ENCODE measurements at places on chromosomes 3 and 15.

- no peak for DNase-seq
These were observed 18.2 kb upstream of the B4GALT4 start for GRCh38 chr3:119258915-119259314.

DNA sequence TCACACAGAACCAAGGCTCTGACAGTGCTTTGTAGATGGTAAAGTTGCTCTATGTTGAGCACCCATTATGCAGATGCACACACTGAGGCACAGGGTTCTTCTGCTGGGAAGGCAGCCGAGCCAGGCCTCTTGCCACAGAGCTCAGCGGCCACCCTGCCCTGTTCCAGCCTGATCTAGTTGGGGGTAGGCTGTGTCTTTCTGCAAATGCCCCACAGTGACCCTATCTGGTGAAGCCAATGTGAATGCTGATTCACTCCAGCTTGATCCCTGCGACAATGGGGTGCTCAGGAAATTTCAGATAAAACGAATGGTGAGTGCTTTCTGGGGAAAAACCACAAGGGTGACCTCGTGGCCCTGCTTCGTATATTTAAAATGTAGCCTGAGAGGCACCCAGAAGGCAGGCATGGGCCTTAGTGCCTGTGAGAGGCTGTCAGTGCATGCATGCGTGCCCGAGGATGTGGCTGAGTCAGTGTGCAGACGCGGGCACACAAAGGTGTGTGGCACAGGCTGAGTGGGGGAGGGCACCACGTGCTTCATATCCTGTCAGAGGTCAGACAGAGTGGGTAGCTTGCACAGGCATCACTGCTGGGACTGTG lies 85.7 kb downstream of the ATP2B2 start:
- peak; percentile 28 for DNase-seq

DNA sequence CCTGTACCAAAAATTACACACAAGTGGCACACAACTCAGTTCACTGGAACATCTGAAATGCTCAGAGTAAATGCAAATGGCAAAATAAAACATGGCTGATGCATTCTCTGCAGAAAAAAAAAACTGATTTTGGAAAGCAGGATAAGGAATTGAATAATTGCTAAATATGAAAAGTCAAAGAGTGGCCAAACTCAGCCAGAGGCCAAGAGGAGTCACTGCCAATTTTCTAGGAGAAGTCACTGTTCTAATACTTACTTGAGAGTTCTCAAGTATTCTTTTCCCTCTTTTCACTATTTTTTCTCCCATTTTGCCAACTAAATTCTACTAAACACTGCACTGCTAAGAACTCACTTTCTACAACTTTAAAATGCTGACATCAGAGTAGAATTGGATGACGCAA lies 1018.6 kb downstream of the TUSC7 start:
- no peak for DNase-seq

- no peak for DNase-seq
These were observed 801 bp downstream of the CA12 start for GRCh38 chr15:63380808-63381282.

- DNase-seq = no peak
These were observed 268.7 kb upstream of the THRB start for GRCh38 chr3:24763393-24763792.

GRCh38 chr15:70704166-70704565 lies 59.2 kb downstream of the UACA start:
- no peak for DNase-seq

DNA sequence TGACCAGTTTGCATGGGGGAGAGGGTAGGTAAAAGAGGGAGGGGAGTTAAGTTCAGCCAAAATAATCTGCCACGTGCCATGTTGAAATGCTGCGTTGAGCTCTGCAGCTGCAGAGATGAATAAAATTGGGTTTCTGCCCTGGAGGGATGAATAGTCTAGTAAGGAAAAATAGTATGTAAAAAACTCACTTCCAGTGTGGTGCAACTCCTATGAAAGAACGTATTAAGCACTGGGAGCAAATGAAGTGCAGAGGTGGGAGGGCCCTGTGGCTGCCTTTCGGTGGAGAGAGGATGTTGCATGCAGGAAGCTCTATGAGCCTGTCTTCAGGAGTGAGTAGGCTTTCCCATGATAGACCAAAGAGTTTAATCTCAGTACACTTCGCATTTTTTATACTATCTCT lies 8.6 kb downstream of the CEP63 start:
- DNase-seq = no peak

DNA sequence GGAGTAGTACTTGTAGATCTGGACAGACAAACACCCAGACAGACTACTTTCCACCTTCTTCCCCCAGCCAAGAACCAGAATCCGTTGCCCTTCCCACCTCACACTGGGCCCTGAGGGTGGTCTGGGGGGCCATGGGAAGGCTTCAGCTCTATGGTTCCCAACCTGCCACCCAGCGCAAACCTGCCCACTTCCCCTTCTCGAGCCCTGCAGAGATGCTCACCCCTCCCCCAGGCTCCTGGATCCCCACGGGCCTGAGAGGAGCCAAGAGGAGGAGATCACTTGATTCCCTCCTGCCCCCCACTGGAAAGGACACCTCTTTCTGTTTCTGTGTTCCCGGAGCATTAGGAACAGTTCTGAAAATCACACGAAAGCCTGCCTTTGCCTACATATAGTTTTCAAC lies 8.7 kb downstream of the STRA6 start:
- DNase-seq = no peak

DNA sequence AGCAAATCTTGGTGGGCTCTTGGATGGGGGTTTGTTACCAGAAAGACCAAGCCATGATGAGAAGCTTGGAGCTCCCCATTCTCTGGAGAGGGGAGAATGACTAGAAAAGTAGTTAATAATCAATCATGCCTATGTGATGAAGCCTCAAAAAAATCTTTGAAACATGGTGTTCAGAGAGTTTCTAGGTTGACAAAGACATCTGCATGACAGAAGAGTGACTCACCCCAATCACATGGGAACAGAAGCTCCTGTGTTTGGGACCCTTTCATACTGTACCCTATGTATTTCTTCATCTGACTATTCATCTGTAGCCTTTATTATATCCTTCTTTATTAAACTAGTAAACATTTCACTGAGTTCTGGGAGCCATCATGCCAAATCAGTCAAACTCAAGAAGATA lies 87.4 kb downstream of the BCHE start:
- DNase-seq = no peak

DNA sequence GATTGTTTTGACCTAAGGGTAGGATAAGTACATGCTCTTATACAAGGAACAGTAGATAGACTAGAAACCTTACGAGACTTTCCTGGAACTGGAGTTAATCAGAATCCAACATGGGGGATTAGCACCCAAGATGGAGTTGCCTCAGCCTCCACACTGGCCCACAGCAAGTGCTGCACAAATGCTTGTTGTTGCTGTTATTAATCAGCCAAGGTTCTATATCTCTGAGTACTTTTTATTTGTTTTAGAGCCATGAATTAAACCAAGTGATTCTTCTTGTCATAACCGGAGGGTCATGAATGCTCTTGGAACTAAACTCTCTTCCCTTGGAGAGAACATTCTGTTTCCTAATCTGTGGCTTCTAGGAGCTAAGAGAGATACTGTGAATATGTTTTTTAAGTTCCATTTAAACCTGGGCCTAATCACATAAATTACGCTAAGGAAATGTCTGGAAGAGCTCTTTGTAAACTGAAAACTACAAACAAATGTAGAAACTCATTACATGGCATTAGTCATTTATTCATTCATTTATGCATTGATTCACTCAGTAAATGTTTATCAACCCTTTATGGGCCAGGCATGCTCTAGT lies 5.7 kb upstream of the IL16 start:
- no peak for DNase-seq

GRCh38 chr3:112424394-112424793 lies 74.9 kb downstream of the BTLA start:
- no peak for DNase-seq

DNA sequence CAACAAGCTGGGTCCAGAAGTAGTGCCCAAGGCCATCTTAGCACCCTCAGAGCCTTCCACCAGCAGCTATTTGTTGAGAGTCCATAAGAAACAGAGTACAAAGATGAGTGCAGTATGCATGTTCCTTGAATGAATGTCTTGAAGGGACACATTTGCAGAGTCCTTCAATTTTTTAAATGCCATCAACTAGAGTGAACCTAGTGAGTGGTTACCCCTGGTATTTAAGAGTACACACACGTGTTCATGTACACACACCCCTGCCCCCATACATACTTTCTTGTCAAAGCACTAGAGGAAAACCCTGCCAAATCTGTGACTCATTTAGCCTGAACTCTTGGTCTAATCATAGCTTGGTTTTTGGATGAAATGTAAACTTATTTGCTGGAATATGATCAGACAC lies 84.5 kb upstream of the GALNT15 start:
- DNase-seq = no peak

Measured in activated T-helper 1 cell treated with Interleukin-2 at 50 U/mL for 16 hours (primary cell).